ENCODE measurements at places on chromosomes 11 and 22. TPM values are rescaled to one million over a fixed set of nuclear protein-coding genes. Genes with fewer than 3 reads are reported as not detected.

GRCh38 chr22:49590381-49590780, 237.3 kb downstream of the BRD1 start:
- DNase-seq, result no peak

GRCh38 chr11:15884141-15884540, 472.2 kb downstream of the SOX6 start:
- no peak for DNase-seq

DNA sequence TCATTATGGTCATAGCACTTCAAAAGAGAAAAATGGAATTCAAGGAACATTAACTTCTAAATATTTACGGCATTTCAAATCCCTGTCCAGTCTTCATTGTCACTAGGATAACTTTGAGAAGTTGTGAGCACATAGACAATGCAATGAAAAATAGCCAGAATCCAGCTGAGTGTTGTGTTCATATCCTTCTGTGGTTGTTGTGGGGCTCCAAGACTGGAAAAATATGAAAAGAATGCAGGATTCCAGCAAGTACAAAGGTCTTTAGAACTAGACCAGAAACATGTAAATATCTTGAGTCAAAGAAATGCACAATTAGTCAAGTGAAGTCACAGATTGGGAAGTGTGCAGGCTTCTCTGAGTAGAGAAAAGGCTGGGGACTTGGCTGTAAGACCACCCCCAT, 68.7 kb downstream of the WT1 start:
- no peak for DNase-seq

DNA sequence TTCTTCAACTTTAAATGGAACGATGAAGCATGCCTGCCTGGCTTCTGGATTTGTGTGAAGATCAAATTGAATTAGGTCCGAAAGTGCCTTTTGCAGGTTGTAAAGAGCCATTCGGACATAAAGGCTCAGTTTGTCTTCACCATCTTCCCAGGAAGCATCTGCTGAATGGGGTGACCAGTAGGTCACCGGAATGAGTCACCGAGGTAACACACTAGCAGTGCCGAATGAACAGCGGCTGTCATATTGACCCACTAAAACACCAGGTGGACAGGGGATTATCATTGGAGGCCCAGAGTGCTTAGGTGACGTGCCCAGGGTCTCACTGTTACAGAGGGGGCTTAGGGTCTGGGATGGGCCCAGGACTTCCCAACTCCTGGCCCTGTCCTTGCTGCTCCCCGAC, 43.1 kb upstream of the MYH9 start:
- DNase-seq, result no peak

SOX10 gene
- not detected for total RNA-seq

MN1 gene
- total RNA-seq, result 0.40 TPM
